ENCODE measurements at places on chromosomes 2 and 18.

- no peak for DNase-seq
These were observed 24.9 kb downstream of the FHL2 start for GRCh38 chr2:105373895-105374401.

GRCh38 chr2:60708630-60709320, 47.3 kb upstream of the PAPOLG start:
- peak; percentile 64 for DNase-seq

GRCh38 chr2:219939647-219940046, 312.2 kb downstream of the SLC4A3 start:
- no peak for DNase-seq

DNA sequence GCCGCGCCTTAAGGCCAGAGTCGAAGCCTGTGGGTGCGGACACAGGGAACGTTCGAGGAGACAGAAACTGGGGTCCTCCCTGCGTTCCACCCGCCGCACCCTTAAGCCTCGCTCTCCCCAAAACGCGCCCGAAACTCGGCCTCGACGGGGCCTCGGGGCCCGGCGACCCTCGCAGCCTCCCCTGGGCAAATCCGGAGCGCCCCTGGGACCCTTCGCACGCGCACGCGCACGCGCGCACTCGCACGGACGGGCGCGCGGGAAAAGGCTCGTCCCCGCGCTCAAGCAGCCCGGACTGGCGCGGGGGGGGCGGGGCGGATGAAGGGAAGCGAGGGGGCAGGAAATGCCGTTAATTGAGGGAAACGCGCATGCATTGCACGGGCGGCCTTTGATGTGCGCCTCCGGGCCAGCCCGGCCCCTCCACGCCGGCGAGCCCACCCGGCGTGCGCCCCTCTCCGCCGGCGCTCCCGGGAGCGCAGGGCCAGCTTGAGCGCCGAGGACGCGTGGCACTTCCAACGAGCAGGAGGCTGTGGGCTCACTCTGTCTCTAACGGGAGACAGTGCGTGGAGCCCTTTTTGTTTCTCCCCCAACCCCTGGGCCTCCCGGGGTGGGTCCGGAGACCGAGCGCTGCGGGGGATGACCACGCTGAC, 5.4 kb upstream of the SALL3 start:
- DNase-seq = no peak

DNA sequence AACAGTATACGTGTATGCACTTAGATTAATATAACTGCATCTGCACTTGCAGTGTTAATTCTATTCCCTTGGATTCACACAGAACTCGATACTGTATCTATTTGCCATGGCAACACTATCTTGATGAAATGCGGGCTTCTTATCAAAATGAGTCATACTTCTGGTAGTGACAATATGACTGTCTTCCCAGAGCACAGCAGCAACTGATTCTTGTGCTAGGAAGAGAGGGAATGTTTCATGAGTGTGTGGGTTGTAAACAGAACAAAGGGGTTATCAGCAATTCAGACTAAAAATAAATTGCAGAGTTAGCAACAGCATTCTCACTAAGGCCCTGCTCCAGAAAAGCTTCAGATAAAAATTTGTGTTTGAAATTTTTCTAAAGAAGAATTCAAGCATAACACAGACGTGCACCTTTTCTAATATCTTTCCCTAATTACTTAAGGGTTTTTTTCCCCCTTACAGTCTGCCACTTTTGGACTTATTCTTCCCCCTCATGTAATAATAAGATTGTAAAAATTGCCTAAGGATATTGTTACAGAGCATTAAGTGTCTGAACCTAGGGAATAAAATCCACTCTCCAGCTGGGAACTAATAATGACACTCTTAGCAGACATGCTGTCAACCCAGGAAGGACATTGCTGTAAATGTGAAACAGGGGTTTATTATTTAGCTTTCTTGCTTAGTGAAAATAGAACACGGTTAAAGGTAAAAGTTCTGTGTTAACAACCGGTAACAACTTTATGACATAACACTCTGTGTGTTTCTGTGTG, 99.9 kb upstream of the SLC38A11 start:
- DNase-seq = peak; percentile 86

GRCh38 chr2:69785358-69785757, 43.4 kb downstream of the ANXA4 start:
- no peak for DNase-seq

DNA sequence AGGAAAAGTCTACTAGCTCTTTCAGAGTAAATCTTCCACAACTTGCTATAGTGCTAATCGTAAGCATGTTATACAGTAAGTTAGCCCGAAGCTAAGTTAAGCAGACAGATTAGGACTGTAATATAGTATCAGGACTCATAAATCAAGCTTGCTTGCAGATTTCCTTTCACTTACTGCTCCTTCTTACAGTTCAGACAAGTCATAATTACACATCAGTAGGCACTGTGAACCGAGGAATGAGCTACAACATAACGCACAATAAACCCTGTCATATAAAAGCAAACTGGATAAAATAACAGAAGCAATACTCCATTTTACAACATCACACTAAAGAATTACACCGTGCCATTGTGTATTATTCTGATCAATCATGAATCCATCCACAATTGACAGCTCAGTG, 832.6 kb upstream of the ZEB2 start:
- no peak for DNase-seq

- DNase-seq = no peak
These were observed 187.8 kb upstream of the BOD1L2 start for GRCh38 chr18:56959120-56959519.
